ENCODE measurements at places on chromosomes 3 and 15. TPM values are rescaled to one million over a fixed set of nuclear protein-coding genes. Genes with fewer than 3 reads are reported as not detected.

RASL12 gene
- 4.7 TPM for total RNA-seq

SATB1 gene
- not detected for total RNA-seq

CAMKV gene
- total RNA-seq = 0.20 TPM

GRM7 gene
- not detected for total RNA-seq

ADAMTS9 gene
- not detected for total RNA-seq

ALDH1A3 gene
- 1,090 TPM for total RNA-seq

OIP5 gene
- 27.5 TPM for total RNA-seq

GRAMD2A gene
- total RNA-seq = not detected

SLC2A2 gene
- 0.03 TPM for total RNA-seq

FAM81A gene
- not detected for total RNA-seq

ANKRD63 gene
- total RNA-seq = not detected

ALDH1A2 gene
- total RNA-seq = 0.99 TPM

P2RY12 gene
- total RNA-seq = not detected

TMEM108 gene
- 0.79 TPM for total RNA-seq
